ENCODE measurements at places on chromosomes 2 and 18.

DNA sequence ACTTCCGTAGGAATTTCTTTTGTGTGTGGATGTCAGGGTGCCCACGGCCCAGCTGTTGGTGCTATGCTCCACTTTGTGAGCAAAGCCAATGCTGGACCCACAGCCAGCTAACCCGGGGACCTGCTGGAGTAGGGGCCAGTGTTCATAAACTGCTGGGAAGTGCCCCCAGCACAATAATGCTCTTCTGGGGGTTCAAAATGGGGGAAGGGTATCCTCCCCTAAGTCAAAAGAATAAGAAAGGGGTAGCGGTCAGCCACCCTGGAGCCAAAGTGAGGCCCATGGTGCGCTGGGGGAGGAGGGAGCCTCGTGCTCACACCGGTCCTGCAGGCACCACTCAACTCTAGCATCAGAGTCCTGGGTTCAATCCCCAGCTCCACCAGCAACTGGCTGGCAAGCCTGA, 115.8 kb upstream of the NPAS2 start:
- DNase-seq = no peak

- DNase-seq = no peak
Observed at GRCh38 chr2:27308359-27308881, at the start of gene UCN. UCN (minus strand) TSS chr2:27308445; CDS start chr2:27307895, 550 bp downstream.

DNA sequence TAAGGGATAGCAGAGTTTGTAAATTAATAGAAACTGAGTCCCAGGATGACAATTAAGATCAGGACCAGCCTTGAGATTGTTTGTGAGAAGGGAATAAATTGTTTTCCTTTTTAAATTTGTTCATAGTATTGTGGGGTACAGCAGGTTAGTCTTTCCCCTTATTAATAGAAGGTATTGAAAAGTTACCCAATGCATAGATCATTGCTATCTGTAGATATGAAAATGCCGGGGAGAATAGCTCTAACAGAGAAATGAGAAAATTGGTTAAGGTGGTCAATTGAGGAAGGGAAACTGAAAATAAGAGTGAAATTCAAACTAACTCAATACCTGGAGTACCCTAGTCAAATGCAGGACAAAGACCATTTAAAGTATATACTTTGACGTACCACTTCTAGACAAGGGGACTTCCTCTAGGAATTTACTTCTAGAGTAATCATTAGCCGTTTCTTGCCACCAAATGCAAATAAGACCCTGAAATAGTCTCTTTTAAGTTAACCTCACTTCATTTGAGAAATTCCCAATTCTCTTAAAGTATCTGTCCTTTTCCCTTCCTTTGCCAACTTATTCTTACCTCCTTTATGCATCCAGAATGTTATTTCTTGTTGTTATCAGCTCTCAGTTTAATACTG, 1224.4 kb upstream of the LRRTM1 start:
- no peak for DNase-seq

- no peak for DNase-seq
Observed at GRCh38 chr2:795531-796041, 118.4 kb upstream of the TMEM18 start.

GRCh38 chr2:33457556-33458247, 18.7 kb upstream of the RASGRP3 start:
- peak; percentile 28 for DNase-seq

DNA sequence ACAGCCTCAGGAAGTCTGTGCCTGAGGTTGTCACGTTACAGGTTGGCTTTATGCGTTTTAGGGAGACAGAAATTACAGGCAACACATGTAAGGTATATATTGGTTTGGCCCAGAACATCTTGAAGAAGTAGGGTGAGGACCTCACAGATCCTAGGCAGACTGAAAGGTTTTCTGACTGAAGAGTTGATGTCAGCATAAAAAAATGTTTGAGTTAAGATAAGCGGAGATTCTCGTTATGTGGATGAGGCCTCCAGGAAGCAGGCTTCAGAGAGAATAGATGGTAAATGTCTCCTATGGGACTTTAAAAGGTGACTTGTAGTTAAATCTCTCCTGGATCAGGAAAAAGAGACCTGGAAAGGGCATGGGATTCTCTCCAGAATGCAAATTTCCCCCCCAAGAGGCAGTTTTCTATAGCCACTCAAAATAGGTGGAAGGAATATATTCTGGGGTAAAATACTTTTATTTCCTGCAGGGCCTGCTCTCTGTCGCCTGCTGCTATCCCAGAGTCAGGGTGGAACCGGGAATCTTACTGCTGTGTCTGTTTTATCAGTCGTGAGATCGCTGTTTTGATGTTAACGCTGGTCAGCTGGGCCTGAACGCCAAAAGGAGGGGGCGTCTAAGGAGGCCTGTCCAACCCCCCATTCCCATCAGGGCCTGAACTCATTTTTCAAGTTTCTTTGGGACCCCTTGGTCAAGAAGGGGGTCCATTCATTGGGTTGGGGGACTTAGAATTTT, 171.1 kb downstream of the HDAC4 start:
- DNase-seq = no peak

DNA sequence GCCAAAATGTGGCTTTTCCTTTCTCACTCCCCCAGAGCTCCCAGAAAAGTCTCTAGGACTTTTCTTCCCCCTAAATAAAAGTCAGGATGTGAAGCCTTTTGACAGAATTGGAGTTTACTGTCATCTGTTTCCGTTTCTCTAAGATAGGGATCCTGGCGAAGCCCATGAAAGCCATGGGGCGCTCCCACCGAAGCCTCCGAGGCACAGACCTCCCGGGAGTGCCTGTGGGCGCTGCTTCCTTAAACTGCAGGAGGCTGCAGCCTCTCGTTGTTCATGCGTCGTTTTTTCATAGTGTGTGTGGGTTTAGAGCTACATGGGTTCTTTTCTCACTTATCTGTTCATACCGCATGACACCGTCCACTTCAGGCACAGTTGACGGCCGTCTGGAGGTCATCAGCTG, 56.8 kb downstream of the ASAP2 start:
- DNase-seq = no peak

GRCh38 chr2:32844253-32844652, 102.5 kb upstream of the LTBP1 start:
- no peak for DNase-seq

GRCh38 chr2:148914463-148914862, 39.4 kb downstream of the KIF5C start:
- no peak for DNase-seq
